Sciatic nerve (tissue), 2 donors: ENCODE measurements at places on chromosomes 2 and 18.

DNA sequence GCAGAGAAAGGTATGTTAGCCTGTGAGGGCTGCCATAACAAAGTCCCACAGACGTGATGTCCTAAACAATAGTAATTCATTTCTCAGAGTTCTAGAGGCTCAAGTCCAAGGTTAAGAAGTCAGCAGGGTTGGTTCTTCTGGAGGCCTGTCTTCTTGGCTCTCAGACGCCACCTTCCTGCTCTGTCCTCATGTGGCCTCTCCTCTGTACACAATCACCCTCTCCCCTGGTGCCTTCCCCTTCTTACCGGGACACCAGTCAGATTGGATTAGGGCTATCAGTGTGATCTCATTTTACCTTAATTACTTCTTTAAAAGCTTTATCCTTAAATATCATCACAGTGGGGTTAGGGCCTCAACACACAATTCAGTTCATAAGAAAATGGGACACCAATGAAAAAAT is 860.5 kb downstream of the RNF144A start:
- DNase-seq = no peak

GRCh38 chr18:36283448-36283847 is 14.1 kb upstream of the FHOD3 start:
- no peak for DNase-seq

DNA sequence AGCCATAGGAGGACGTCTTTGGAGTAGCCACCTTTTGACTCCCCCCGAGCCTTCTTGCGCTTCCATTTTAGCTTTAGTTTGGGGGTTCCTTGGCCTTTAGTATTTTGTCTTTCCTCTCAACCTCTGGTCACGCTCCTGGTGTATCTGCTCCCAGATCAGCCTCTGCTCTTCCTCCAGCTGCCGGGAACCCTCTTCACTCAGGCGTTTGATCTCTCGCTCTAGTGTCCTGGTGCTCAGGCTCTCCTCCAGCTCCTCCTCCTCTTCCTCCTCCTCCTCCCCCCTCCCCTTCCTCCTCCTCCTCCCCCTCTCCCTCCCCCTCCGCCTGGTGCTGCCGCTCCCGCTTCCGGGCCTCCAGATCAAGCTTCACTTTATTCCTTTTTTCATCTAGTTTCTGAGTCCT is 1082.3 kb upstream of the TMEFF2 start:
- no peak for DNase-seq

GRCh38 chr2:30663321-30663720 is 143.9 kb downstream of the CAPN13 start:
- no peak for DNase-seq

DNA sequence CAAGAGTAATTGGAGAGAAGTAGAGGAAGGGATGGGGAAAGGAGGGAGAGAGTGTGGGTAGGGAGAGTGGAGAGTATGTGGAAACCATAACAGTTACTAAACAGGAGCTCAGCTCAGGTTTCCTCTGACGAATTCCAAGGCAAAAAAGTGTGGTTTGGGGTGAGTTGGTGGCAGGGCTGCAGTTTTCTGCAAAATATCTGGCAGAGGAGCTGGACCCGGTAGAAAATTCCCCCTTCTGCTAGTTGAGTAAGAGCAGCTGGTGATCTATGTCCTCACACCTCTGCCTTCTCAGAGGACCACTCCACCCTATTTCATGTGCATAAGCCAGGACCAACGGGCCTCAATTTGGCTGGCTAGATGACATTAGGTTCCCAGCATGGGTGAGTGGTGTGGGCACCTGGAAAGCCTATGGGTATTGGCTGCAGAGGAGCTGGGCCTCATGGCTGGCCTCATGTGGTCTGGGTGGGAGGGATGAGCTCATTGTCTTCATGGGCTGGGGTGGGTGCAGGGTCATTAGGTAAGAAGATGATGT is 13.2 kb downstream of the NRP2 start:
- DNase-seq = no peak

DNA sequence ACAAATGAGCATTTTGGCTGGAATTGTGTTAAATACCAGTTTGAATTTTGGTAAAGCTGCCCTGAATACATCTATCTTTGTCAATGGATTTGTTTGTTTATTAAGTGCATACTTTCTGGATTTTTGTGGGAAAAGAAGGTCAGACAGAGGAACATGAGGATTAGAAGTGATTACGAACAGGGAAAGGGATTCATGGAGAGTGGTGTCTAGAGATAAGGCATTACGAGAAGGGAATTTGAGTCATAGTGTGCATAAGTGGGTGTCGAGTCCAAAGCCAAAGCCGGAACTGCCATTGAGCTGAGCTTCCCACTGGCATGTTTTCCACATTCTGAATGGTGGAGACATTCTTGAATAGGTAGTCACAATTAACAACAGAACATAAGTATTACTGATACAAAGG is 68.9 kb upstream of the EFEMP1 start:
- no peak for DNase-seq

GRCh38 chr2:85516653-85517389 is 22.1 kb upstream of the MAT2A start:
- DNase-seq = no peak

- DNase-seq = no peak
These were observed 10.7 kb upstream of the SULT1C4 start for GRCh38 chr2:108367014-108367413.
